Common myeloid progenitor, CD34-positive (primary cell): ENCODE measurements at places on chromosomes 7 and 10.

DNA sequence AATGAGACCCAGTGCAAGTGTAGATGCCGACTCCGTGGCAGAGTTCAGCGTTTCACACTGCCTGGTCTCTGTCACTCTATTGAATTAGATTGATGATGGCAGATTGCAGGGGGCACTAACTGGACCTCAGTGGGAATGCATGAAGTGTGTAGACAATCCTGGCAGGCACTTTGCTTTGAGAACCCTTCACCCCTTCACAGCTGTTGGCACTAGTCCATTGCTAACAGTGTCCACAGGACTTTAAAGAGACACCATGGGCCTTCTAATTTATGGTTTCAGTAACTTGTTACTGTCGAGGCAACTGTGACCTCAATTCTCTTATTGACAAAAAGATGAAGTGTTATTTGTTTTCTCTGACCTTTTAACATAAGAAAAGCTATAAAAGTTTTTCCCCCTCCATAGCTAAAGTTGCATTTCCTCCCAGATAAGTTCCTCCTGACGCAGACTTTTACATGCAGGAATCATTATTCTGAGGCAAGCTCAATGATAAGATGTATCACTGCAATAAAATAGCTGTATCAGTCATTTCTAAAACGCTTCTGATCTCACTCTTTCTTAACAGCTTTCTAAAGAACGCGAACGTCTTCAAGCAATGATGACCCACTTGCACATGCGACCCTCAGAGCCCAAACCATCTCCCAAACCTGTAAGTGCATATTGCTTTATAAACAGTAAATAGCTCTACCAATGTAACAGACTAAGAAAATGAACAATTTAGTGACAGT lies 238.9 kb downstream of the FOXP2 start:
- no peak for DNase-seq

- no peak for DNase-seq
Measured at GRCh38 chr7:73452999-73453635, 19.5 kb downstream of the FZD9 start.

DNA sequence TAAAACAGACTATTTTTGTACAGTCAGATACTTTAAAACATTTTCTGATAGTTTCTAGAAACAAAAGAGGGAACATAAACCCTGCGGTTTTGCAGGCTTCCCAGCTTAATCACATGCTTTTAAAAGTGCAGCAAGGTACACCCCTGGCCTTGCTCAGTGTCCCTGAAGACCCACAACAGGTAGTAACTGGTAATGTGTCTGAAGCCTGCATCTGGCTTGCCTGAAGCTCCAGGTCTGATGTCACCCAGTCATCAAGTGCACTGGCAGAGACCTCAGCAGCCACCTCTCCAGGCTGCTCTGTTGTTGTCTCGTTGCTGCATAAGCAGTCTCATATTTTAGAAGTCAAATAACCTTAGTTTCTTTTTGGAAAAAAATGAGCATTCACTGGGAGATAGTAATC lies 376.1 kb upstream of the MTPN start:
- DNase-seq, result no peak

DNA sequence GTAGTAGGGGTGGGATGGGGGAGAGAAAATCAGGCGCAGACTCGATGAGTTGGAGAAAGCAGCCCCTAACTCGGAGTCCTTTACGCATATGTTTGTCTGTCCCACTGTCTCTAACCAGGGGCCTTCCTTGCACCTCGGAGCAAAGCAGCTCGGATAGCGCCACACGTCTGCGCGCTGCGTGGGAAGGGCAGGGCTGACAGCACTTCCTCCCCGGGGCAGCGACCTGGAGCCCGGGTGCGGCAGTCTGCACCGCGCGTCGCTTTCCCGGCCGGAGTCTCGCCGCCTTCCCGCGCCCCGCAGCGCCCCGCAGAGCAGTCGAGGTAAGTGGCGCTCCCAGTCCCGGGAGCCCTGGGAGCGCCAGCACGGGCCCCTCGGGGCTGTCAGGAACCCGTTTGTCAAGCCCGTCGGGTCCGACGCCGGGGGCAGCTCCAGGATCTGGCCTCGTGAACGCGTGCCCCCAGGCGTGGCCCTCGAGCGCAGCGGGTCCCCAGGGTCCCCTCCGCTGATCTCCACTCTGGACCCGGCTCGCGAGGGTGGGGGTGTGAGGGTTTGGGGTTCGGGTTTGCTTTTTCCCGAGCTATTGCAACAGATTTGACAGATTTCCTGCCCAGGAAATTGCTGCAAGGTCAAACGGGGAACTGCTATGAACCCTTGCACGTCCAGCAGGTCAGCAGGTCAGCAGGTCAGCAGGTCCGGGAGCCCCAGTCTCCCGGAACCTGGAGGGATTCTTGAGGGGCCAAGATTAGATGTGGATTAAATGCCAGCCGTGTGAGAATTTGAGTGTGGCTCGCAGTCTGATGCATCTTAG lies 597 bp downstream of the APBB1IP start:
- peak; percentile 54 for DNase-seq

- DNase-seq, result no peak
Measured at GRCh38 chr7:108204281-108204796, 74.2 kb upstream of the LAMB4 start.

- DNase-seq, result no peak
Measured at GRCh38 chr10:13709931-13710650, 123.3 kb downstream of the PRPF18 start.
